ENCODE measurements at places on chromosomes 7 and 10.

GRCh38 chr10:44993922-44994751, 6.6 kb upstream of the ZNF22 start:
- DNase-seq = no peak

DNA sequence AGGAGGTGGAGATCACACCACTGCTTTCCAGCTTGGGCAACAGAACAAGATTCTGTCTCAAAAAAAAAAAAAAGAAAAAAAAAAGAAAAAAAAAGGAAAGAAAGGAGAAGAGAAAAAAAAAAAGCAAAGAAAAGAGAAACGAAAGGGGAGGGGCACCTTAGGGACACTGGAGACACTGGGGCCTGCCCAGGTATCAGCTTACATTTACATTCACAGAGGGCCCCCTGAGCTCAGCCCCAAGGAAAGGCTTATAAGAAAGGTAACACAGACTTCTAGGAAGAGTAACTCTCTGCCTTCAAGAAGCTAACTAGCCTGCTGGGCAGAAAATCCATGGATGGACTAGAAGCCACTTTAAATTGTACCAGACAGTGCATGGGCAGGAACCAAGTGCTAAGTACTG, 108.8 kb downstream of the NPY start:
- DNase-seq = no peak

DNA sequence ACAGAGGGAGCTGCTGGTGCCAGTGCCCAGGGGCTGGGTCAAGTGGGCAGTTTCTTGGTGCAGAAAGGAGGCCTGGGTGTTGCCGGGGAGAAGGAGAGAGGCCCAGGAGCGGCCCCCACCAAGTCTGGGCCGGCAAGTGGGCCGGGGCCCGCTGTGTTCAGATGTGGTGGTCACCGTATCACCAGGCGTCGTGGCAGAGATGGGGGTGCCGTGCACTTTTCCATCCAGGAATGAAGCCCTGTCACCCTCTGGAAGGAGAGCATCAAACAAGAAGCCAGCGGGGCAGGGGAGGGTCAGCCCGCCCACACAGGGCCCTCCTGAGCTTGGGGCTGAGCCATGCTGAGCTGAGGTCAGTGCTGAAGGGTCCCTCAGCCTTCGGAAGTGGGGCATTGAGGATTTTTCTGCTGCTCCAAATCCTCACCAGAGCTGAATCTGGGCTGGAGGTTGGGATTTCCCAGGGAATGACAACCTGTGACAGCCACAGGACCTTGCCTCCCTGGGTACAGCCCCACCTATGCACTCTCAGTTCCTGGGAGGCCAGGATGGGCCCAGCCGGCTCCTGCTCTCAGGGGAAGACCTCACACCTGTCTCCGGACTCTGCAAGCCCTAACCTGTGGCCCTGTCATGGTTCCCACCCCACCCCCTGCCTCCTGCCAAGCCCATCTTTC, 27.9 kb upstream of the INPP5A start:
- DNase-seq = no peak

GRCh38 chr7:136655414-136655813, 213.0 kb upstream of the CHRM2 start:
- DNase-seq = no peak

DNA sequence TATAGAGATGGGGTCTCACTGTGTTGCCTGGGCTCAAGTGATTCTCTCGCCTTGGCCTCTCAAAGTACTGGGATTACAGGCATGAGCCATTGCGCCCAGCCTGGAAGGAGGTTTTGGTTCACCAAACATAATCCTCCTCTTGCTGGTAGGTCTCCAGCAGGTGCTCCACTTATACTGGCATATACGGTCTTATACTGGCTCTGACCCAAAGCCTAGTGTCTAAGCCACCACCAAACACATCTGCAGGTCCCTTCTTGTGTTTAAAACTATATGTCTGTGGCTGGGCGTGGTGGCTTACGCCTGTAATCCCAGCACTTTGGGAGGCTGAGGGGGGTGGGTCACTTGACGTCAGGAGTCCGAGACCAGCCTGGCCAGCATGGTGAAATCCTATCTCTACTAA, 5.4 kb downstream of the MBLAC1 start:
- DNase-seq = no peak

GRCh38 chr7:26723129-26723528, 141.3 kb downstream of the SKAP2 start:
- DNase-seq = no peak

DNA sequence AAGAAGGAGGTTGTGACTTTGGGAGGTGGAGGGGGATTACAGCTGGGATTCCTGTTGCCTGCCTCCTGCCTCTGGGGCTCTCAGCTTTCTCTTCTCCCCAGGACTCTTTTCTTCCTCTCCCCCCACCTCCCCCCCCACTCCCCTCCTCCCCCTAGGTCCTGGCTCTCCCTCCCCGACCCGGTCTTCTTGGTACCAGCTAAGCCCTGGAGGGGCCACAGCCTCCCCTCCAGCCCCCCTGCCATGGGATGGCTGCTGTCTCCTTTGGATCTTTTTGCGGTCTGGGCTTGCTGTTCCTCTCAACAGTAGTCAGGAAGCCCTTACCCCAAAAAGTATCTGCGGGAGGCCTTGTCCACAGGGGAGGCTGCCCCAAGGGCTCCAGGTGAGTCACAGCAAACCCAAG, 33.5 kb upstream of the LEP start:
- DNase-seq = no peak

DNA sequence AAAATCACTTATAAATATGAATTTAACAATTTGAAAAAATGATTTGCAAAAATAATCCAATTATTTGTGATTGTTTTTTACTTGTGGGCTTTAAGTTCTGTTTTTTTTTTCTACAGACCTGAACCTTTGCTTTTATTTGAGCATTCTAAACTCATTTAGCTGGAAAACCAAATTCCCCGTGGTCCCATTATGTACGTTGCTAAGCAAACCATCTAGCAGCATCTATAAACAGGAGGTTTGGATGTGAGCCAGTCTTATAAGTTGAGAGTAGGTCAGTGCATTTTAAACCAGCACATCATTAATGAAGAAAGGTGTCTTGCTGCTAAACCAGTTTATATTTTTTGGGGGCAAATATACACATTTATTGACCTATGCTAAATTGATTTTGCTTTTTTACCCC, 77.3 kb downstream of the LRRN3 start:
- DNase-seq = no peak

DNA sequence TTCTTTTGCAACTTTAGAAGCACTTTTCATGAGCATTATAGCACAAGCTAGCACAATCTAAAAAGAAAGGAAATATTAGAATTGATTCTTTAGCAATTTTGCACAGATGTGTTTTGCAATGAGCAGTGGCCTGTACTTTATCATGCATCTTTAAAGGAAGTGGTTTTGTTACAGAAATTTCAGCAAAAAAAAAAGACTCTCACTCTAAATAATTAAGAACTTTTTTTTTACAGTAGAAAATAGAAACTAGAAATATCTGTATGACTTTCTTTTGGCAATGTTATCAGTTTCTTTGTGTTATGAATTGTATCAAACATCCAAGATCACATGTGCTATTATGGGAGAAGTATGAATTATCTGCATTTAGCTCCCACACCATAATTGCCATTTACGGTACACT, 195.7 kb upstream of the KLF6 start:
- no peak for DNase-seq

- DNase-seq = no peak
Measured at GRCh38 chr7:36563706-36564327, 160.5 kb downstream of the AOAH start.

GRCh38 chr7:1639532-1640175, 30.4 kb upstream of the ELFN1 start:
- no peak for DNase-seq

DNA sequence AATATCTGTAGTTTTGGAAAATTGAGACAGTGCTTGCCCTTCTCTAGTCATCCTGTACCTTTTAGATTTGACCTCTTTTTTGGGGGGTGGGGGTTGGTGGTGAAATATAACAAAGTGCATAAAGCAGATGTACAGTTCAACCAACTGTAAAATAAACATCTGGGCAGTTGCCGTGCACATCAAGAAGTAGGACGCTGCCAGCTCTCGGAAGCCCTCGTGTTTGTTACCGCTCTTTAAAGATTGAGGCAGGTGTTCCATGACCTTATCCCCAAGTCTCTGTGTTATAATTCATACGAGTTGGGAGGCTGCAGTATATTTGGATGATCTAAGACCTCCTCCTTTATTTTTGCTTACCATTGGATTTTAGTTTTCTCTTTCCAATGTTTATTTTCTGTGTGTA, 55.1 kb downstream of the SDK1 start:
- DNase-seq = no peak

DNA sequence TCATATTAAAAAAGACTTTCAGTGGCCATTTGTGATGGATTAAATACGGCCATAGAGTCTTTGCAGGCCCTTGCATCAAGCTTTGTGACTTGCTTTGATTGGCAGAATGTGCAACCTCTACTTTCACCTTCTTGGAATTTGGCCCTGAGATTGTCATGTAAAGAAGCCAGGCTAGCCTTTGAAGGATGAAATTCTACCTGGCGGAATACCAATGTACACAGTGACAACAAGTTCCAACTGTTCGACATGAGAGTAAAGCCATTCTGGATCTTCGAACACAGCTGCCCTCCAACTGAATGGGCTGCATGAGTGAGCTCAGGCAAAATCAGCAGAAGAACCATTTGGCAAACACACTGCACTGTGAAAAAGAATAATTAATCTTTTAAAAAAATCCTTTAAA, 321.3 kb downstream of the PHF14 start:
- DNase-seq = no peak

All from activated CD4-positive, alpha-beta T cell treated with anti-CD3 and anti-CD28 coated beads, Interleukin-2, Interleukin-6, amounts not matched to agents 100 ng/mL and 50 ng/mL, durations not matched to agents 16 hours and 8 hours (primary cell).